IMR-90 (cell line): ENCODE measurements at places on chromosomes 3 and 15. TPM values are rescaled to one million over a fixed set of nuclear protein-coding genes. Genes with fewer than 3 reads are reported as not detected.
A peak's percentile ranks its signal among the peaks of the same experiment; 100 is the strongest.

The NOX5 gene
- total RNA-seq, result under 0.01 TPM in 1 of 2 replicates, not detected in the other

DNA sequence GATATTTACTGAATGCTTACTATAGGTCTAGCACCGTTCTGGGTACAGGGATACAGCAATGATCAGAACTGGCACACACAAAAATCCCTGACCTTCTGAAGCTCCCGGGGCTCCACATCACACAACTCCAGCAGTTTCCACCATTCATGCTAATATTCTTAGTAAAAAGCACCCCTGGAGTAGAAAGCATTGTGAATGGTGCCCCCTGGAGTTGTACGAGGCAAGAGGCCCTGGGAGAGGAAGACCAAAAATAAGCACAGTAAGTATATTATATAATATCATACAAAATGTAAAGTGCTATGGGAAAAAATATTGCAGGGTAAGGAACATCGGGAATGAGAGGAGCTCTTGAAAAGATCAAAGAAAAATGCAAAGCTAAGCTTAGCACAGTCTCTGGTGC, 790 bp upstream of the SRGAP3 start:
- no peak for DNase-seq

DNA sequence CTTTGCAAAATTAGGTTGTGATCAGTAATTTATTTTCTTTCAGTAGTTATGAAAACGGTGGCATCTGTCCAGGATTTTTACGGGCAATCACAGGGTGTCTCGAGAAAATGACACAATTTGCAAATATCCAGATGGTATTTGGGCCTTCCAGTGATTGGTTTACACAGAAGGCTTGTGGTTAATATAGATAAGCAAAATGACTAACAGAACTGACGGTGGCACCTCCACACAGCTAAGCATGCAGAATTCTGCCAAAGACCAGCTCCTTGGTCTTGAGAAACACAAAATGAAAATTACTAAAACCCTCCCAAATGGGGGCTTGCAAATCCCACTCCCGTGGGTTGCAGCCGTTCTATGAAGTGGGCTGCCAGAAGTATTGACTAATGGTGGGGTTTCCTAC, 5.5 kb downstream of the ARHGEF3 start:
- DNase-seq, result peak; percentile 61

DNA sequence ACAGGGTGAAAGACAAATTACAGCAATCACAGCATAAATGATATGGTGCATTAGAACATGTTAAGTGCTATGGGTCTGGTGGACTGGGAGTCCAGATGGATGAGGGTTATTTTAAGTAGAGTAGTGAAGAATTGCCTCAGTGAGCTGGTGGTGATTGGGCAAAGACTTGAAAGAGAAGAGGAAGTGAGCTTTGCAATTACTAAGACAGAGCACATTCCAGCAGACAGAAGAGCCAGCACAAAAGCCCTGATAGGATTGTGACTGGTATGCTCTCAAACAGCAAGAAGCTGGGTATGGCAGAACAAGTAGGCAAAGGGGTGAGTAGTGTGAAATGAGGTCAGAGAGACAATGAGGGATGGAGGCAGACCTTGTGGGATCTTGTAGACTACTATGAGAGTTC, 2.1 kb upstream of the ACKR4 start:
- DNase-seq, result peak; percentile 66

DNA sequence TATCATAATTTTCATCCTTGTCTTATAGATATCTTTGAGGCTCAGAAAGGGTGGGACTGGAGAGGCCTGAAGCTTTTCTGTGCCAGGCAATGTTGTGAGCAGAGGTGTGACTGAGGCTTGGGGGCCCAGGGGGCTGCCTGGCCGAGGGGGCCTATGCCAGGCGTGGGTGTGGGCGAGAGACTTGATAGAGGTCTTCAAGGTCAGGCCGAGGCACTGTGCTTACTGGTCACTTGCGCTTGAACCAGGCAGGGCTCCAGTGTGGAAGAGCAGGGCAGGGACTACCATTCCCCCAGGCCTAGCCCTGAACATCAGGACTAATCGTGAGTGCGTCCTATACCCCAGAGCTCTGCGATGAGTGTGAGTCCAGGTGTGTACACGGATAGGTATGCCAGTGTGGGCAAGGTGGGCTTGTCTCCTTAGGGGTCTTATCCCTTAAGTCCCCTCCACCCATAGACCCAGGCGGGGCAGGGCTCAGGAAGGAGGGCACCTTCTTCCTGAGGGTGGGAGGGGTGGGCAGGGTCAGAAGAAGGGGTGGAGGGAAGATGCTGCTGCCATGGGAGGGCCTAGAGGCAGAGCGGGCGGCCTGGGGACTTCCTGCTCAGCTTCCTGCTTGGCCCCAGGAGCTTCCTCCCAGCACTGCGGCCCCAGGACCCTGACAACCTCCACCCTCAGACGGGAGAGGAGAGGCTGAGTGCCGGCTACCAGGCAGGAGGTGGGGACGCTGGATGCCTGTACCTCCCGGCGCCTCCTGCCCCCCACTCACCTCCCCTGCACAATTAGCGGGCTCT, 84.7 kb downstream of the LINGO1 start:
- DNase-seq, result no peak

DNA sequence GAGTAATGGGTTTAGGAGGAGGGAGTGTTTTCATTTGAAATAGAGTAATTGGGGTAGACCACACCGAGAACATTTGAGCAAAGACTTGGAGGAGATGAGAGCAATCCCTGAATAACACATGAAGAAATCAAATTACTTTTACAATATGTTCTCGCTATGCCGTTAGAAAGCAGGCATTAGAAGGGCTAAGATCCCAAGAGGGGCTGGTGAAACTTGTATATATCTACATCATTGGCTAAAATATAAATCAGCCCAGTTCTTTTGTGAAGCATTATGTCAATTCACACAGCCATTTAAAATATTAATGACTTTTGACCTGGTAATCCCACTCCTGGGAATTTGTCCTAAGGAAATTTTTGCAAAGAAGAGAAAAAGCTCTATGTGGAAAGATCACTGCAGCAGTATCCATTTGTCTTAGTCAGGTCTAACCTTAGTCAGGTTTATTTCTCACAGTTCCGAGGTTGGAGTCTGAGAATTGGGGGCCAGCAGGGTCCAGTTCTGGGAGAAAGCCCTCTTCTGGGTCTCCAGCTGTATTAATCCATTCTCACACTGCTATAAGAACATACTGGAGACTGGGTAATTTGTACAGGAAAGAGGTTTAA, 31.0 kb downstream of the CCDC32 start:
- no peak for DNase-seq

The BAHD1 gene
- 3.0 and 3.6 TPM in 2 replicates for total RNA-seq
